Stimulated activated naive CD8-positive, alpha-beta T cell treated with anti-CD3 and anti-CD28 coated beads, Interleukin-15, amount 100 ng/mL, for 72 hours (primary cell): ENCODE measurements at places on chromosomes 3 and 15.

DNA sequence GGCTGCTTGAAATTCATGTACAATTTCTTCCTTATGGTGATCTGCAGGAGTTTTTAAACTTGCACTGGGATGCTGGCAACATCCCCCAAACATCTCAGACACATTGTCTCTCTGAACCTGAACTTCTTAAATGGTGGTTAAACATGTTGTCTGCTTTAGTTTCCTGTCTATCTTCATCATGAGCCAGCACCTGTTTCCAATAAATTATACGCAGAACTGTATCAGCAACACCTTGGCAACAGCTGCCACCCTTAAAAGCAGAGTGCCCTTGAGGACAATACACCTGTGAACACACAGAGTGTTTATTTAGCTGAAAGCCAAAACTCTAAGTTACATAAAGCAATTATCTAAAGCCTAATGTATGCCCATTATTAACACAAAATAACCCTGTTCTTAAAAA is 242.9 kb downstream of the WNT5A start:
- DNase-seq: no peak

DNA sequence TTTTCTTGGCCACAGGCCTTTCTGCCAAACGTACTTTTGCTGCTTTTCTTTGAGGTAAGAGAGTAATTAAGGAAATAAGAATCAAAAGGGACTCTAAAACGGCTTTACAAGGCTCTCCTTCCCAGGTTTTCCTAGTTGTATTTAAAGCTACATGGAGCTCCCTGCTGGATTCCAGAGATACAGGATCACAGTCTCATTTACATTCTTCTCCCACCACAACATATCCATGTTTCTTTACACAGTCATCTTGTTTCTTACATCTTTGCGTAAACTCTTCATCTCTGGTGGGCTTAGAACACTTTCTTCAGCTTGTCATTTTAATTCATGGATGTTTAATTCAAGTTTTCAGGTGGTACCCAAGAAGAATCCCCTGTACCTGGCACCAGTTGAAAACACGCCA is 117.6 kb upstream of the BFSP2 start:
- DNase-seq: no peak

GRCh38 chr3:127449486-127450212 is 140.9 kb downstream of the TPRA1 start:
- peak; percentile 2 for DNase-seq

- DNase-seq: no peak
Measured at GRCh38 chr15:25061808-25062550, 107.2 kb downstream of the SNRPN start.

GRCh38 chr15:81083201-81083600 is 50.9 kb upstream of the CFAP161 start:
- DNase-seq: no peak

GRCh38 chr3:128383316-128384235 is 83.1 kb downstream of the DNAJB8 start:
- DNase-seq: peak; percentile 12

DNA sequence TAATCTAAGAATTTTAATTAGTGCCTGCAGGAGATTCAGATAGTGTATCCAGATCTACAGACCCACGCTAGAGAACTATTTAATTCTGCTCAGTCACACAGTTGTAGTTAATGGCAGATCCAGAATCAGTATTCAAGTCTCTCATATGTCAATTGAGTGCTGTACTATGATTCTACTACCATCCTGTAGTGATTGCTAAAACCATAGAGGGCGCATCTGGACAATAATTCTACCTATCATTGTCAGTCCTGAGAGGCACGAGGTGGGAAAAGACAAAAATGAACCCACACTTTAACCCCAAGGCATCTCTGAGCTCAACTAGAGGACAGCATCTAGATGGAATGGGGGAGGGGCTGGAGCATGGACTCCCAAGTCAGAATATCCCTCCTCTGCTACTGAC is 22.7 kb downstream of the DHX36 start:
- DNase-seq: no peak

- no peak for DNase-seq
Measured at GRCh38 chr3:14199641-14200040, 21.0 kb downstream of the LSM3 start.

- DNase-seq: no peak
Measured at GRCh38 chr15:72338148-72338547, 18.2 kb upstream of the CELF6 start.

- DNase-seq: peak; percentile 62
Measured at GRCh38 chr3:129627350-129628168, 21.1 kb upstream of the PLXND1 start.

- no peak for DNase-seq
Measured at GRCh38 chr15:96418146-96418545, 87.6 kb downstream of the NR2F2 start.

DNA sequence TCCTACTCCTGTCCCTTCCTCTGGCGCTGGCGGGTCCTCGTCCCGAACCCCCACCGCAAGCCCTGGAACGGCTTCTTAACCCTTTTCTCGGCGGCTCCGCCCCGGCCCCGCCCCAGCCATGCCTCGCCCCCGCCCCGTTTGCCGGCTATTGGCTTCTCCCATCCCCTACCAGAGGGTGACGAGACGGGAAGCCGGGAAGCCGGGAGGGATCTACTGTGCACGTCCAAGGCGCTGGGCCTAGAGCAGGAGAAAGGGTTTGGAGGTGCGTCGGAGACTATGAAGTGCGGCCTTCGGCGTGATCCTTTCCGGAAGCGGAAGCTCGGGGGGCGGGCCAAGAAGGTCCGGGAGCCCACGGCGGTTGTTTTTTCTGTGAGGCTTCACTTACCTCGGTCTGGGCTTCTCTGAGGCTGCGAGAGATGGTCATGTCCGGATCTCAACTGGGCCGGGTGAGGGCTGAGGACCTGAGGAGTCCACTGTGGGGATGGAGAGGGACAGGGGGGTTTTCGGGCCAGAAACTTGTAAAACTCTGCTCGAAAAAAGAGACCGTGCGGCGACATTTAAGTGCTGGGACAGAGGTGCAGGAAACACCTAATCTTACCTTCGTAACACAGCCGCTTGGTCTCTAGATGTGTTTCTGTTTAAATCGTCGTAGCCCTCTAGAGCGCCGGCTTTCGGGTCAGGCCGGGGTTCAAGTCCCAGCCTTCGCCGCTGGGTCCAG is 21.4 kb downstream of the ROPN1B start:
- peak; percentile 73 for DNase-seq

- DNase-seq: no peak
Measured at GRCh38 chr3:185397676-185398075, 34.7 kb downstream of the MAP3K13 start.

DNA sequence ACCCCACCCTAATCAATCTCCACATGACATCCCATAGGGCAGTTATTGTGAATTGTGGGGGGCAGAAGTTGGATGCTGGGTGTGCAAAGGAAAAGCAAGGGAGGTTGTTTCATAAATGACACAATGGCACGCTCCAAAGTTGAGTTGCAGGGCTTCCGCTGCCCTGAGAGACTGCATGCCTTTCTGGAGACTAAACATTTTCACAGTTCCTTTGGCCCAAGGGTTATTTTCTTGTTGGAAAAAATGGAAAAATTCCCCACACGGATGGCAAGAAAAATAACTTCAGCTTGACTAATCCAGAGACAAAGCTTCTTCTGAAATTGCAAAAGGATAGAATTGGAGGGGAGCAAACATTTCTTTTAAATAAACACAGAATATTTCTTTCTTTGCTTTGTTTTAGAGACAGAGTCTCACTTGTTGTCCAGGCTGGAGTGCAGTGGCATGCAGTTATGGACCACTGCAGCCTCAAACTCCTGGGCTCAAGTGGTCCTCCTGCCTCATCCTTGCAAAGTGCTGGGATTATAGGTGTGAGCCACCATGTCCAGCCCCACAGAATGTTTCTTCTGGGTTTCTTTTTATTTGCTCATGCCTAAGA is 19.1 kb upstream of the TPM1 start:
- no peak for DNase-seq

DNA sequence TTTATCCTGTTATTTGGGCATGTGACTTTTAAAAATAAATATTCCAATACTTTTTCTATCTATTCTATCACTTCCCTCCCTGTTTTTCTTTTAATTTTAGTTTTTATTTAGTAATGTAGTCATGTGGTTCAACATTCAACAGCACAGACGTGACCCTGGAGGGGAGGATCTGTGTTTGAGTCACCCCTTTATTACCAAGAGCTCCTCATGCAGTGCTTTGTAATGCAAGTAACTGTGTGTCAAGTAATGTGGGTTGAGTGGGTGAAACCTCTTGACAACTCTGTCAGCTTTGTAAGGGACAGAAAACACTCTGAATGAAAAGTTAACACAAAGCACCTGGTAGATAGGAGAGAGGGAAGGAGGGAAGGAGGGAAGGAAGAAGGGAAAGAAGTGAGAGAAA is 89.7 kb upstream of the FGF12 start:
- DNase-seq: peak; percentile 24

DNA sequence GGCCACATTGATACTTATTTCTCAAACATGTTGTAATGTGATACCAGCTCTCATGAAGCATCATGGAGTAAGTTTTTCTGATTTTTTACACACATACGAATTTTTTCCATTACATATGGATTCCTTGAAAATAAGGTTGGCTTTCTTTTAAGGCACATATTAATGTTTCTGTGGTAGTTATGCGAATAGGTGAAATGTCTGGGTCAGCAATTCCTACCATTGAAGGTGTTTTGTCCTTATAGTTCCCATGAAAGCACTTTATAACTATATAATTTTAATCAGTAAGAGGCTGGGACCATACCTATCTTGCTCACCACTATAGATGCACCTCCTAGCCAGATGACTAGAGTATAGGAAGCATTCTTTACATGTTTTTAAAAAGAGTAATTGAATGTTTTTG is 33.0 kb downstream of the PHLDB2 start:
- no peak for DNase-seq

DNA sequence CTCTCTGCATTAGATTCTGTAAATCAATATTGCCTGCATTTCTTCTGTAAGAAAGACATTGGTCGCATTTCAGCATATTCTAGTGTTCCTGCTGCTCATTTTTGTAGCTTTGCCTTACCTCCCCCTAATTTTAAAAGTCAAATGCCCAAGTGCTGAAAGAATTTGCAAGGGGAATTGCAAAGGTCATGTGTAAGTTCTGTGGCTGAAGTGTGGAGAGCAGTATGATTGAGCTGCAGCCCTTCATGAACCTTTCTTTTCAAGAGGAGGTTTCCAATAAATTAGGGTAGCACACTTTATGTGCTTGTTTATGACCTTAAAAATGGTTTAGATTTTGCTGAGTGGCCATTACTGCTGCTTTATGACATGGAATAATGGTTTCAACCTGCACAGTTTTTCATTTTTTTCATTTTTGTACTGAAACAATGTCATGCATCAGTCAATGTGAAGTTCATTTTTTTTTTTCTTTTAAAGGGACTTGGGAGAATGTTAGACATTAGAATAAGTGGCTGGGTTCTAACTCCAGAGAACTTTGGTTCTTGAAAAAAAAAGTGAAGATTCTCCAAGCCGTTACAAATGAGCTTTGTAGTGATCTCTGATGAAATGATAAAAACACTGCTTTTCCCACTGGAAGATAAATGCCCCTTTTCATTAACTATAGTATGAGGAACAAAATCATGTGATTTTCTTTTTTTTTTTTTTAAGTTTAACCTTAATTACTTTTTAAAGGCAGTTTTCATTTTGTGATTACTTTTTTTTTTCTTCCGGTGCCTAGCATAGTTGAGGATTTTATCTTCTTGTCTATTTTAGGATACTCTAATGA is 99.6 kb downstream of the MITF start:
- no peak for DNase-seq

- no peak for DNase-seq
Measured at GRCh38 chr3:74537164-74537563, 77.3 kb downstream of the CNTN3 start.

DNA sequence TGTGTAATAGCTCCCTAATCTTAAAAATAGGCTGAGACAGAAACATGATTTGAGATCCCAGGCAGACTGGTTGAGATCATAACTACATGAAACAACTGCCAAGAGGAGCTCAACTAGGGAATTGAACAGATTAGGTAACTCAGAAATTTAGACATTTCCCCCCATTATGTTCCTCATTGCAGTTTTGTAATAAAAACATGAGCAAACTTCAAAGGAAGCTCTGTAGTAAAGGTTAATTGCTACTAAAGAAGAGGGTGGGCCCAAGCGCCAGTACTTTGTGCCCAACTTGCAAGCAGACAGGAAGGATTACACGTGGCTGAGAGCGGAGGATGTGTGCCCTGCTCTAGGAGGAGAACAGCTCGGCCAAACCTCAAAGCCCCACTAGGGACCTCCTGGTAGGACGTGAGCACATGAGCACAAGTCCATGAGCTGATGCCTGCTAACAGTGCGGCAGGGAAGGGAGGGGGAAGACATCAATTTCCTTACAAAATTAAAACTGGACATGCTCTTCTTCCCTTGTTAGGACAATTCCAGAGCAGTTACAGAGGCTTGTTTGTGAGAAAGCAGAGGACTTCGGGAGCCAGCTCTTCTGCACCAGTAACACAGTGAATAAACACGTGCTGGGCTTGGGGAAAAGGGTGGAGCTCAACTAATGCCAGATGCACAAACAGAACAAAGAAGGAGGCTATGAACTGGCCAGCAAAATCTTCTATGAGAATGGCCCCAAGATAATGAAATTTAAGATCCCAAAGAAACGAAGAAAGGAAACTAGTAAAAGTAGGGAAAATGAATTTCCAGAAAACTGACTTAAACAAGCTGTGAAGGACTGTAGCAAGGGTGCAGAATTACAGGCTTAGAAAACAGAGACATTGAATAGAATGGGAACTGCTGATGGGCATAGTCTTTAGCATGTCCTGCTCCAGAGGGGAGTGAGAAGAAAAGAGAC is 275.5 kb downstream of the MECOM start:
- no peak for DNase-seq

GRCh38 chr3:111936191-111936841 is 42.5 kb upstream of the ABHD10 start:
- no peak for DNase-seq

- DNase-seq: no peak
Measured at GRCh38 chr3:54987719-54988118, 59.9 kb upstream of the LRTM1 start.
